Vagina (tissue), 2 donors: ENCODE measurements at places on chromosomes 11 and 22.

DNA sequence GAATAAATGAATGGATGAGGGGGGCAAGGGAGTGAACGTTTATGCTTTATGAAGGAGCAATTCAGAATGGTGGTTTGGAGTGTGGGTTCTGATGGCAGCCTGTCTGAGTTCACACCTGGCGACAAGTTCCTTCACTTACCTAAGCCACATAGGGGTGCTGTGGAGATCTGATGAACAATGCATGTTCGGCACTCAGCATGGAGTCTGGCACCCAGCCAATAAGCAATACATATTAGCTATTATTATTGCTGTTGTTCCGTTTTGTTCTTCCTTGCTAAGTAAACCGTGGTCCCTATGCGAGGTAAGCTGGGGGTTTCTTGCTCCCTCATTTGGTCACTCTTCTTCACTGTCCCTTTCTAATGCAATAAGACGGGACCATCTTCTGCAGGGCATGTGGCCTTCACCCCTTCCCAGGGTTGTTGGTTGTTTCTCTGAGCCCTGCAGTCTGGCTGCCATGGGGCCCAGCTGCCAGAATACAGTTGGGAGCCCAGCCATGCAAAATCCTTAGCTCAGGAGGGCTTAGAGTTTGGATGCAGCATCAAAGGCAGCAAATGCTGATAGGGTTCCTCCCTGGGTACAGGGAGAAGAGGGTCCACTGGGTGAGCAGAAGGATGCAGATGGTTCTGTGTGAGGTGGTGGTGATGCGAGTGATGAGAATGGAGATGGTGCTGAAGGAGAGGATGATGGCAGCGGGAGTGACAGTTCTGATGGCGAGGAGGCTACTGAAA is 6.4 kb upstream of the PKNOX2 start:
- H3K27me3 ChIP-seq: no peaks in the 10 kb centered on the region
- DNase-seq: no peak
- no peaks in the 10 kb centered on the region for H3K4me1 ChIP-seq
- H3K36me3 ChIP-seq: no peaks in the 10 kb centered on the region
- H3K27ac ChIP-seq: no peak overlapping the region

DNA sequence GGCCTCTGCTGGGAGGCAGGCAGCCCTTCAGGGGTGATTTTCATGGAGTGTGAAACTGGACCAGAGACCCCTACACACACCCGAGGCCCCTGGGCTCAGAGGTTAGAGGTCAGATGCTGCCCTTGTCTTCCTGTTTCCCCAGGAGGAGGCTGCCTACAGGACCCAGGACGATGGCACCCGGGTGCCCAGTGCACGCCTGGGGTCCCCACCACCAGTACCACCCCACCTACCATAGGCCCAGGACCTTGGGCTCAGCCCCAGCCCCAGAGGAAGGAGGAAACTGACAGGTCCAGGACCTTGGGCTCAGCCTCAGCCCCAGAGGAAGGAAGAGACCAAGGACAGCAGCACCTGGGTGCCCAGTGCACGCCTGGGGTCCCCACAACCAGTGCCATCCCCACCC is 79.2 kb downstream of the BRD1 start:
- no peak overlapping the region for H3K27ac ChIP-seq
- no peak overlapping the region for H3K4me3 ChIP-seq
- no peak for DNase-seq
- H3K36me3 ChIP-seq: no peaks in the 10 kb centered on the region

DNA sequence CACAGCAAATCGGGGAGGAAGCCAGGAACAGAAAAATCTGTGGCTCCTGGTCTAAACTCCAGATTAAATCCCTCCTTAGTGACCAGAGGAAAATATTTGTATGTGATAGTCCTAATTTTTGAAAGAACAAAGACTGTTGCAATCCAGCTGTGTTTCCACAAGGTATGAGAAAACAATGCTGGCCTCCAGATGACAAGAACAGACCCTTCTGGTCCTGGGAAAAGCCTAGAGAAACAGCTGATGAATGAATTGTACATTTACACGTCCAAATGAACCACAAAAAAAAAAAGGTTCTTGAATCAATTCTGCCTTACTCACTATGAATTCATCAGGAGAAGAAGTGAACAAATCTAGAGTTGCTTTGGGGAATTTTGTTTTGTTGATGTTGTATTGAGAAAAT is 63.7 kb downstream of the ETS1 start:
- DNase-seq: no peak
- no peaks in the 10 kb centered on the region for H3K36me3 ChIP-seq
- peak overlapping the region; percentile 98 for H3K27ac ChIP-seq
- no peaks in the 10 kb centered on the region for H3K27me3 ChIP-seq
- H3K4me3 ChIP-seq: no peak overlapping the region

- H3K4me3 ChIP-seq: no peak overlapping the region
- peaks cover 9% of the 10 kb centered on the region for H3K36me3 ChIP-seq
- no peak overlapping the region for H3K27ac ChIP-seq
- H3K27me3 ChIP-seq: no peaks in the 10 kb centered on the region
- no peak for DNase-seq
Measured at GRCh38 chr22:23250056-23250784, 69.9 kb downstream of the BCR start.

- H3K27ac ChIP-seq: no peak overlapping the region
- H3K4me1 ChIP-seq: no peaks in the 10 kb centered on the region
- no peaks in the 10 kb centered on the region for H3K36me3 ChIP-seq
- no peak overlapping the region for H3K4me3 ChIP-seq
Measured at GRCh38 chr11:79098146-79098545, 342.7 kb downstream of the TENM4 start.
